ENCODE measurements at places on chromosomes 6 and 20.

- no peak for DNase-seq
Observed at GRCh38 chr6:109912118-109912517, 66.0 kb upstream of the GPR6 start.

DNA sequence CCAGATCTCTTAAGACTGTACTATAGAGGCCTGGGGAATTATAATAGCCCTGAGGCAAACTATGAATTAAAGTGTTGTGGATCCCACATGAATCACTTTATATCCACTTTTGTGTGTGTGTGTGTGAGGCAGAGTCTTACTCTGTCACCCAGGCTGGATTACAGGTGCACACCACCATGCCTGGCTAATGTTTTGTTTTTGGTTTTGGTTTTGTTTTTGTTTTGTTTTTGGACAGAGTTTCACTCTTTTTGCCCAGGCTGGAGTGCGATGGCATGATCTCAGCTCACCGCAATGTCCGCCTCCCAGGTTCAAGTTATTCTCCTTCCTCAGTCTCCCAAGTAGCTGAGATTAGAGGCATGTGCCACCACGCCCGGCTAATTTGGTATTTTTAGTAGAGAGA lies 32.2 kb upstream of the MICB start:
- no peak for DNase-seq

DNA sequence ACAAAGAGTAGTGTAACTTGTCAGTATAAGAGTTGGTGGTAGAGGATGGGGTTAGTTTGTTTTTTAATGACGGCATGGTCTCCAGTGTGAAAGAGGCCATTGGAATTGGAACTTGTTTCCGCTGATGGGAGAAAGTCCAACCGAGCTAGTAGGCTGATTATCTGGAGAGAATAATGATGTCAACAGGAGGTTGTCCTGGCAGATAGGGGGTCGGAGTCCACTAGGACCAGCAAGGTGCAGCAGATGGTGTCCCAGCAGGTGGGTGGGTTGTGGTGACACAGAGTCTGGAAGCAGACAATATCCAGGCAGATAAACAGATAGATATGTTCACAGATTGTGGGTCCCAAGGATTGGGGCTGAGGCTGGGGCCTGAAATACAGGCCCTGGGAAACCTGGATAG lies 35.1 kb downstream of the PKIB start:
- no peak for DNase-seq

DNA sequence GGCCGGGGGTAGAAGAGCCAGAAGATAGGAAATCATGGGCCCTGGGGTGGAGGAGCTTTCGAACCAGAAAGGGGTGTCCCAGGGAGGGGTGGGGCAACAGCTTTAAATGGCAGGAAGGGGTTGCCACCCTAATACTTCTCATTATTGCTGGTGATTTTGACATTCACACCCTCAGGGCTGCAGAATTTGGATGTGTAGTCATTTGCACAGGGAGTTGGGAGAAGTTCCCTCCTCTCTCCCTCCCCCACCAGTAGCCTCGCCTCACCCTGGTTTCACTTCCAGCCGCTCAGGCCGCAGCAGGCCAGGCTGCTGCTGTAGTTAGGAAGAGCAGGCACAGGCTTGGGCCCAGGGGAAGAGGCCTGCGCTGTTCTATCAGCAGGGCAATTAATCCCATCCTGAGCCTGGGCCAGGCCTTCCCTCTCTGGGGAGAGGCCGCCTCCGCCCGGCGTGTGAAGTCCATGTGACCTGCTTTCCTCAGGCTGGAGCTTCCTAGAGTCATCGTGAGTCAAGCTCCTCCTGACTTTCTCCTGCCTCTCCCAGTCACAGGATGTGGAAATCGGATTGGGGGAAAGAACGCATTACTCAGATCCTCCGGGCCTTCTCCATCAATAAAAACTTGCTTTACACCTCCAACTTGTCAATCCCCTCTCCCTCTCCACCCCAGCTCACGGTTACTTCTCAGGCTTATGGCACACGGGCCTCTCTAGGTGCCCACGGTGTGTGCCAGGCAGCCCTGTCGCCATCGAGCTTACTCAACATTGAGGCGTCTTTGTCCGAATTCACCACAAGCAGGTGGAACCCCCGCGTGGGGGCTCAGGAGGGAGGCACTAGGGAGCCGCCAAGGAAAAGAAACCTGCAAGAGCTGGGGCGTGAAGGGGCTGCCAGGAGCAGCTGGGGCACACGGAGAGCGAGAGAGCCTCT lies 7.8 kb downstream of the ADTRP start:
- DNase-seq: no peak

DNA sequence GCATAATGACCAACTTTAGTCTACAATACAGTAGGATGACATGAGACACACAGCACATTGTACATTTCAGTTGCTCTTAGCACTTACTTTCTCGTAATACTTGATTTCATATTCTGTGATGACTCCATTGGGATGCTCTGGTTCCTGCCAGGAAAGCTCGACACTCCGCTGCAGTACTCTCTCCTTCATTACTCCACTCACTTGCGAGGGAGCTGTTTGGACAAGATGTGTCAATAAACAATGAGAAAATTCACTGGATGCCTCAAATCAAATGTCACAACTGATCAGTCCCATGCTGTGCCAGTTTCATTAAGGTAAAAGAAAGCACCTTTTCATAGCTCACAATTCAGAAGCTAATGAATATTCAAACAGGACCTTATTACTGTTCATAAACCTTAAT lies 147.1 kb downstream of the EPHA7 start:
- peak; percentile 4 for DNase-seq

DNA sequence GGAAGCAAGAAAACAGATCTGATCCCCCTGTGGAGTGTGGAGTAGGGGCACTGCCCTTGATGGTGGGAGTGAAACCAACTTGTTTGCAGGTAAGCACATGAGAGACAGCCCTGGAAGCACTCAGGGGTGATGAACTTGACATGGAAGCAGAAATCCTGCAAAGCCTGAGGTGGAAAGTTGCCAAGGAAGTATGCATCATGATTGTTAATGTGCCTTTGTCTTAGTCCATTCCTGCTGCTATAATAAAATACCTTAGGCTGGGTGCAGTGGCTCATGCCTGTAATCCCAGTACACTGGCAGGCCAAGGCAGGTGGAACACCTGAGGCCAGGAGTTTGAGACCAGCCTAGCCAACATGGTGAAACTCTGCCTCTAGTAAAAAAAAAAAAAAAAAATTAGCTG lies 40.2 kb upstream of the IFNGR1 start:
- DNase-seq: no peak

DNA sequence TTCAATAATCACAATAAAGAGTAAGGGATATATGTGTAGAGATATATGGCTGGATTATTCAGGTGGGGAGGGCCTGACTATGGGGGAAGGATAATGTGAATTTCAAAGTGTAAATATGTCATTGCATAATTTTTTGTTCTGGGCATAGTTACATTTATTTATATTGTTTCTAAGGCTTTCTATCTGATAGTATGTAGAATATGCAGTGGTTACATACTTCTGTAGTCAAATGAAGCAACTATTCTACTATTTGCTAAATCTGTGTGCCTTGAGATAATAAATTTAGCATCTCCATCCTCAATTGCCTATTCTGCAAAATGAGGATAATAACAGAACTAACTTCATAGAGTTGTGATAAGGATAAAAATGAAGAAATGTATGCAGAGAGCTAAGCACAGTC lies 359.2 kb downstream of the CDKAL1 start:
- DNase-seq: no peak

DNA sequence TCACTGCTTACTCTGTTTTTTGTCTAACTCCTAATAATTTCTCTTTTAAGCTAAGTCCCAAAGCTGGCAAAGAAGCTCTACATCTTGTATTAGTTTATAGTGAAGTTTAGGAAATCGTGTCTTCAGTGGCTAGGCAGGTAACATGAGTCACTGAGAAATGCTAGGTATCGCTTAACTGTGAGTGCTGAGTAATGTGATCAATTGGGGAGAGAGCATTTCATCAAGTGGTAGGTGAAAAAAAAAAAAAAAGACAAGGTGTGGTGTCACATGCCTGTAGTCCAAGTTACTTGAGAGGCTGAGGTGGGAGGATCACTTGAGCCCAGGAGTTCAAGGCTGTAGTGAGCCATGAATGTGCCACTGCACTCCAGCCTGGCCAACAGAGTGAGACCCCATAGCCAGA lies 125.3 kb downstream of the FAM83B start:
- DNase-seq: no peak

DNA sequence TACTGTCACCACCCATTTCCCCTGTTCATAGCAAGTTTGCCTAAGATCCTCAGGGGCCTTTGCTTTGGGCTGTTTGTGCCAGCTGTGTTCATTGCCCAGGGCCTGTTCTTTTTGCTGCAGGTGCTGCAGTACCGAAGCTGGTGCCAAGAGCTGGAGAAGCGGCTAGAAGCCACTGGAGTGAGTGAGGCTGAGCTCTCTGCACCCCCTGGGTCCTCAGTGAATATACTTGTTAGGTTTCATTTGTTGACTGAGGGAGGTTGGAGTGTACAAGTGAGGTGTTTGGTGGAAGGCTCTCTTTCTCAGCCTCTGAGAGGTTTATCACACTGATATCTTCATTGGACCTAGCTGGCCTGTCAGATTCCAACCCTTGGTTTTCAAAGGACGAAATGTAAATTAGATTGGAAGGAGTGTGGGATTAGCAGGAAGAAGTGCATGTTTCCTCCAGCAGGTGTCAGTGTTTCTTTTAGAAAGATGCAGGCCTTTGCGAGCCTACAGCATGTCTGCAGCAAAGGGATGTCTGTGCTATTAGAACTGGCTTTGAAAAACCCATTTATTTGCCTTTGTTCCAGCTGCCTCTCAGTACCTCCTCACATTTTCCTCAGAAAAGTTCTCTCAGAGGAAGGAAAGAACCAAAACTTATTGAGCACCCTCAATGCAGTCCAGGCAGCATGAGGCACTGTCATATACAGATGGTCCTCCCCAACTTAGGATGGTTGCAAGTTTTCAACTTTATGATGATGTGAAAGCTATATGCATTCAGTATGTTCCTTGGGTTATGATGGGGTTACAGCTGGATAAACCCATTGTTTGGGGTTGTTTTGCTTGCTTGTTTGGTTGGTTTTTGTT lies 8.3 kb downstream of the CEP250 start:
- DNase-seq: peak; percentile 15

DNA sequence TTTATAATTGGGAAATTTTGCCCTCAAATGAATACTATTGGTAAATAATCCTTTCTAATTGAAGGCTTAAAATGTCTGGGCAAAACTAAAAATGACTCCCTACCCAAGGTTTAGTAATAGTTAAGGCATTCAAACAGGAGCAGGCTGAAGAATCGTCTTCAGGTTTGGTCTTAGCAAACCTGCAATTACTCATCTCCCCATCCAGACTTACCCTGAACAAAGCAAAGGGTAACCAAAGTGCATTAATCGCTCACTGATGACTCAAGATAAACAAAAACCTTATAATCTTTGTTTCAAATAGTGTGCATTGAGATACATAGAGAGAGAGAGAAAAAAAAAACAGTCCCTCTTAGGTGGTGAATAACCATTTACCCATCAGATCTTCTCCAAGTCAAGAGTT lies 225.5 kb downstream of the BMP2 start:
- DNase-seq: no peak

DNA sequence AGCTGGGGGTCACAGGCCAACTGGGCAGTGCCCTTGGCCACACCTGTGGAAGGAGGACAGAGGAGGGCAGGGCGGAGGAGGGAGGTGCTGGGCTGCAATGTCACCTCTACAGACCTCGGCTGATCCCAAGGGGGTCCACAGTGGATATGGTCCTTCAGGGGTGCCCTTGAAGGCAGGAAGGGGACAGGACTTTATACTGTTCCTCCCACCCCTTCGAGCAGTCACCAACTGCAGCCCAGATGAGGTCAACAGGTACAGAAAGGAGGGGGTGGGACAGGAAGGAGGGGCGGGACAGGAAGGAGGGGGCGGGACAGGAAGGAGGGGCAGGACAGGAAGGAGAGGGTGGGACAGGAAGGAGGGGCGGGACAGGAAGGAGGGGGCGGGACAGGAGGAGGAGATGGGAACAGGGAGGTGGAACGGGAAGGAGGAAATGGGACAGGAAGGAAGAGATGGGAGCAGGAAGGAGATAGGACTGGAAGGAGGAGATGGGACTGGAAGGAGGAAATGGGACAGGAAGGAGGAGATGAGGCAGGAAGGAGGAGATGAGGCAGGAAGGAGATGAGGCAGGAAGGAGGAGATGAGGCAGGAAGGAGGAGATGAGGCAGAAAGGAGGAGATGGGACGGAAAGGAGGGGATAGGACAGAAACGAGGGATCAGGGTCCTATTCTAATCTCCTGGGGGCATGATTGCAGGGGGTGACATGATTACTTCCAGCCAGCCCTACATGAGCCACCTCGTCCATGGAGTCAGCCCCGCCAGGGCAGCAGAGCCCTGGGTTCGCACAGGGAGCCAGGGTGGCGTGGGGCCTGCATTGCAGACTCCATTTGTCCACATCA lies 19.4 kb upstream of the MRGBP start:
- DNase-seq: peak; percentile 44

GRCh38 chr20:16158976-16159286 lies 414.3 kb downstream of the KIF16B start:
- DNase-seq: no peak

DNA sequence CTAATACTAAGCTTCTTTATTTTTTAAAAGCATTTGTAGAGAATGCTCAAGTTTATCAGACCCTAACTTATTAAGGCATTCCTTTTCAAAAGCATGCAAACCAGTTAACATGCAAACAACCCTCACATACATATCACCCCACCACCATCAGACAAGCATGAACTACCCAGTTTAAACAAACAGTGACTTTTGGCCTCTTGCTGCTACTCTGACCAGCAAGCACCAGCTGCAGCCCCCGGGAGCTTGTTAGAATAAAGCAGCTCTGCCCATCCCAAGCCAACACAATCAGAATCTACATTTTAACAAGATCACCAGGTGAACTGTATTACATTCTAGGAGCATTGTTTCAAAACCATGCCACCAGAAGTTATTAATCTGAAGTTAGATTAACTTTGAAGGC lies 5.9 kb upstream of the NUP153 start:
- DNase-seq: no peak

- no peak for DNase-seq
Observed at GRCh38 chr20:8227293-8227692, 95.2 kb downstream of the PLCB1 start.

GRCh38 chr6:13048113-13048512 lies 280.2 kb downstream of the TBC1D7 start:
- no peak for DNase-seq

DNA sequence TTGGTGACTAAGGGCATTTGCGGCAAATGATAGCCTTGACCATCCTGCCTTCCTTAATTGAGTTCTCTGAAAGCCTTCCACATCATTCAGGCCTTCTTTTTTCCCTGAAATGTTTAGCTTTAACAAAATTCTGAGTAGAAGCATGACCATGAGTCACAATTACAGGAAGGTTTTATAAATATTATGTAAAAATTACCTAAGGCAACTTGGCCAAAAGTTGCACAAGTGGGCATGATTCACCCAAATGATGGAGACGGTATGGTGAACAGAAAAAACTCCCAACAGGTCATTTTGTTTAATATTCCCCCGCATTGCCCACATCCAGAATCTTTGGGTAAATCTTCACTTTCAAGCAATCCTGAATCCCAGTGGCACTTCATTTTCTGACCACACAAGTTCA lies 37.0 kb downstream of the MC3R start:
- DNase-seq: no peak
